Stimulated activated CD8-positive, alpha-beta memory T cell treated with anti-CD3 and anti-CD28 coated beads, Interleukin-2, amount 100 ng/mL, for 1 hour (primary cell): ENCODE measurements at places on chromosomes 6 and 20.

GRCh38 chr20:24118034-24118433 lies 129.5 kb upstream of the GGTLC1 start:
- DNase-seq = no peak

DNA sequence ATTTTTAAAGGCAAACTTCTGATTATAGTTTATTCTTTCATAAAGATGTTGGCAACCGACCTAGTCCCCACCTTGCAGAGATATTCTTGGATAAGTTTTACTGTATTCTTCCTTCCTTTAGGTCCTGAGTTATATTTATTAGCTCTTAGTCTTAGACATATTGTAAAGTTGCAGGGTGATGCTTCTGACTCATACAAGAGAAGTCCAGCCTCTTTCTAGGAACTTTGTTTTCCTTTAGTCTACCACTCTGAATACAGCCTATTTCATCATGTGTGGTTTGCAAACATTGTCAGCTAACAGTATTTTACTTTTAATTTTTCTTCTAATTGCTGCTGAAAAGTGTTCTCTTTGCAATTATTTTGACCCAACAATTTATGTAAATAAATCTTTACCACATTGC lies 686.7 kb downstream of the COL12A1 start:
- no peak for DNase-seq

DNA sequence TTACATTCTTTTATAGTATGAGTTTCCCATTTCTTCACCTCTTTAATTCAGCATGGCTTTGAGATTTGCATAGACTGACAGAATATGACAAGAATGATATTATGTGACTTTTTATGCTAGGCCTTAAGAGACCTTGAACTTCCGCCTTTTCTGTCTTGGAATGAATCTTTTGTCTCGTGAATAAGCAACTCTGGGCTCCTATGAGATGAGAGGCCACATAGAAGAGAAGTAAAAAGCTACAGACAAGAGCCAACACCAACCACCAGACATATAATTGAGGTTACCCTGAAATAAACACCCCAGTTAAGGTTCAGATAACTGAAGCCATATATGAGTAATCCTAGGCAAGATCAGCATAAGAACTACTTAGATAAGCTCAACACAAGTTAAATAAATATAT lies 600.8 kb downstream of the MEI4 start:
- no peak for DNase-seq

DNA sequence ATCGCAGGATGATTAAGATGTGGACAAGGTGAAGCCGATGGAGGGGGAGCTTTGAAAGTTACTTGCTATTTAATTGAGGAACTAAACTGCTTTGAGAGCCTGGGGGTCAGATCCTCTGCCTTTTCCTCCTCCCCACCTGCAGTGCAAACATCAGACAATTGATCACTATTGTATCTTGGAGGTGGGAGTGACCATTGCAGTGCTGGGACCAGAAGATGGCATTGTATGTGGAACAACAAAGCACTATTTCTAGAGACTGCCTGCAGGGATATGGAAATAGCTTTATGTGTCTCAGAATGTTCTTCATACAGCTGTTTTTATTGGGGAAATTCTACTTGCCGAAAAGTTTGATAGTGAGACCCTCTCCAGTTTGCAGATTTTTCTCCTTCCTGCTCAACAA lies 4.2 kb downstream of the MOG start:
- no peak for DNase-seq

DNA sequence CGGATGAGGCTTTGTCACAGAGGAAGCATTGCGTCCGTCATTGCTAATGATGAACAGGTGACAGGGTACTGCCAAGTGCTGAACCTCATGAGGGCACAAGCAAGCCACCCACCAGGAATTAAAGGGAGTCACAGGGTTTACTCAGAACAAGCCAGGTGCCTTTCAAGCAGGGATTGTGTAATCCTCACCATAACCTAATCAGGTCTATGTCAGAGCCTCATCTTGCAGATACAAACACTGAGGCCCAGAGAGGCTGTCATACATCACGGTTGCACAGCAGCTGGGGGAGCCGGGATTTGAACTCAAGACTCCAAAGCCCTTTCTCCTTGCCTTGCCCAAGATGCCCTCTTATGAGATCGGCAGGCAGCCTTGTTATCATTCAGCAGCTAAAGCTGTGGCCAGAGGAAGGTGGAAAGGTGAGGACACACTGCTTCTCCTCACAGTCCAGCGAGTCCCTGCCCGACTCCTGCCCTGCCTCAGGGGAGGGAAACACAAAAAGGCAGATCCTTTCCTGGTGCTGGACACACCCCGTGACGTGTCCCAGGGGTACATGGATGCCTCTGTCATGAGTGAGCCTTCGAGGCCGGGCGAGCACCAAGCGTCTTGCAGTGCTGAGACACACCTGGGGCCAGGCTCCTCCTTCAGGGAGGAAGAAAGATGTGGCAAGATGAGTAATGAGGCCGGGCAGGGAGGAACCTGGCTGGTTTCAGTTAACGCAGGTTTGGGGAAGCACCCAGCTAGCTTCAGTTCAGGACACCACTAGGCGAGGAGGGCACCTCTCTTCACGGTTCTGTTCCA lies 214.9 kb downstream of the LY86 start:
- no peak for DNase-seq

DNA sequence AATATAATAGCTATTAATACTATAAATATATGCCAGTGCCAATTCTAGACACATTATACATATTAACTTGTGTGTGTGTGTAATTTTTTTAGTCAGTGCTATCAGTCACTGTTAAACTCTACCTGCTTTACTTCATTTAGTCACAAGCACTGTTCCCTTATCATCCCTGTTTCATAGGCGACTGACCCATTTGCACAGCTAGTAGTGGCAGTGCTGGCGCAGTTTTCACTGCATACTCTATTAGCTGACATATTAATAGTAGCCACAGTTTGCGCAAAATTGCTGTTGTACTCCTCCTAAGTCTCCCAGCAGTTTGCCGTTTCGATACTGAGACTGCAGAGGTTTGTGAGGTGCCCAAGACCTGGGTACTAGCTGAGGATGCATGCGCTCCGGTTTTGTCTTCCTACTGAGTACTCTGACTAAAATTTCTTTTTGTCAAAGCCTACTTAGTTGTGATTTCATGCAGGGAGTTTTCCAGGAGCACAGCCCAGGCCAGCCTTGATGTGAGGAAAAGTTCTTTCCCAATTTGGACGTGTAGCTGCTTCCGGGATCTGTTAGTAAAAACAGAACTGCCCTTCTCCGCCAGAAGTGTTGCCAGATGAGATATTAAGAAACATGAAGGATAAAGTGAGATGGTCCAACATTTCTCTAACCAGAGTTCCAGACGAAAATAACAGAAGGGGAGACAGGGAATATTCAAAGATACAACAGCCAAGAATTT lies 5.6 kb downstream of the BAG2 start:
- DNase-seq = no peak

DNA sequence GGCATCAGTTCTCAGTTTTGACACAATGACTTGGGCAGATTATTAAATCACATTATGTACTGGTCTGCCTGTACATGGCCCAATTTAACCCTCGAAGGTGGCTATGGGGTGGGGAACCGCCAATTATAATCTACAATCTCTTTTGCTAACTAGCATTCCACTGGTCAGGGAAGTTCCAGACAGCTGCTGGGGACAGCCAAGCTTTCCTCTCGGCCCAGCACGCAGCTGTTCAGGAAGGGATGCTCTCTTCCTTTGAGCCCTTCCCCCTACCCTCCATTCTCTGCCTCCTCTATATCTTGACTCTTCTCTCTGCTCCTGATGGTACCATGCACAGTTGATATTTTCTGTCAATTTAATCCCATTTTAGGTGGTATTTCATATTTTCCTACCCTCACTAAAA lies 233.5 kb upstream of the AGPAT4 start:
- DNase-seq = no peak

GRCh38 chr6:154993026-154993425 lies 2.1 kb upstream of the TIAM2 start:
- no peak for DNase-seq

DNA sequence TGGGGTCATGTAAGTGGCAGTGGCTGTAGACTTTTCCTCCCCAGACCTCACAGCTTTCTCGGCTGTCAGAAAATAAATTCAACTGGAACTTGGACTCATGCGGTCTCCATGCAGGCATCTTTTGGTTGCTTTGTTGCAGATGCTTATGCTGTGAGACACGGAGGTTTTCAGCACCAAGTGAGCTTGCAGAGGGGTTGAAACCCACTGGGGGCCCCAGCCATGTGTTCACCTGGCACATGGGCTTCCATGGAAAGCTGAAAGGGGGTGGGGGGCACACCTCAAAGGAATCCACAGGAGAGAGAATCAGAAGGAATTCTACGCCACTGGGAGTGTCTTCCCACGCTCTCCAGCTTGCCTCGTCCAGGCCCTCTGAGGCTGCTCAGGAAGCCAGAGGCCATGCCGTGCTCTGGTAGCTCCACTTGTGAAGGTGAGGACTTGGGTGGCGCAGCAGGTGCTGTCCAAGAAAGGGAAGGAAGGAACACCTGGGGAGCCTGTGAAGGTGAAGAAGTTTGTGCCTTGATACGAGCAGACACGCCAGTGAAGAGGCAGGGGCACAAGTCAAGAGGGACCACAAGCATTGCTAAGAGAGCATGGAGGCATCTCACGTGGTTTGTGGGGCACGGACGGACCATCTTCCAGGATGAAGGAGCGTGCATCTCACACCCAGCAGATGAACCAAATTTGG lies 134.3 kb upstream of the PMEPA1 start:
- no peak for DNase-seq

DNA sequence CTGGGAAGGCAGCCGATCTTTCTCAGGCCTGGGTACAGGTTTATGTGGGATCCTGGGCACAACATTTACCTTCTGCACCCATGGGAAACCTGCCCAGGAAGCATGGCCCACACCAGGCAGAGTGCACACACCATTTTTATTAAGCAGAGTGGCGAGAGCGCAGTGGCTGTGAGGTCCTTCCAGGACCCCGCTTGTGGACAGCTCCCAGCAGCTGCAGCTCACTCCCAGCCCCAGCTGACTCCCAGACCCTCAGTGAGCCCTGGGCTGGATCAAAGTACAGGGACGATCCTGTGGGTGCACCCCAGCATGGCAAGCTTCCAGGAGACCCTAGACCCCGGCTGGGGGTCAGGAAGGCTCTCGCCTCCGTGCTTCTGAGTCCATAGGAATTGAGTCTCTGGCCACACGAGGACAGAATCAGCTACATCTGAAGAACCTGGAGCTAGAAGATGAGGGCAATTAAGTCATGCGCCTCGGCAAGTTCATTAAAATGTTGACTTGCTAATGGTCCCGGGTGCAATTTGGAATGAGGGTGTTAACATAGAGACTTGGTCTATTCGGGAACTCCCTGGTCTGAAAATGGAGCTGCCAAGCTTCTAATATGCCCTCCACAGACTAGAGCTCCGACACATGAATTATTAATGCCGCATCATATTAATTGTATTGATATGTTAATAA lies 65.4 kb upstream of the SLCO4A1 start:
- no peak for DNase-seq

DNA sequence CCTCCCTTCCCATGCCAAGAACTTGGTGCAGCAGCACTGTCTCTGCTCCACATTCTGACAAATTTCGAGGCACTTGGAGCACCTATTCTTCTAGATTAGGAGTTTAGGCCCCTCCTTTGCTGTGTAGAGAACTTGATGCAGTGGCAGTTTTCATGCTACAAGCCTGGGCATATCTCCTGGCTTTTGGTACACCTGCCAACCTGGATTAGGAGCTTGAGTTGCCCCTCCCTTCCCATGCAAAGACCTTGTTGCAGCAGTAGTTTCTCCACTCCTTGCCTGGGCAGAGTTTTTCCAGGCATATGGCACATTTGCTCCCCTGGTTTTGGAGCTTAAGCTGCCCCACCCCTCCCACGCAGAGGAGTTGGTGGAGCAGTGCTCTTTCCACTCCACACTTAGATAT lies 956.1 kb downstream of the EYS start:
- no peak for DNase-seq

DNA sequence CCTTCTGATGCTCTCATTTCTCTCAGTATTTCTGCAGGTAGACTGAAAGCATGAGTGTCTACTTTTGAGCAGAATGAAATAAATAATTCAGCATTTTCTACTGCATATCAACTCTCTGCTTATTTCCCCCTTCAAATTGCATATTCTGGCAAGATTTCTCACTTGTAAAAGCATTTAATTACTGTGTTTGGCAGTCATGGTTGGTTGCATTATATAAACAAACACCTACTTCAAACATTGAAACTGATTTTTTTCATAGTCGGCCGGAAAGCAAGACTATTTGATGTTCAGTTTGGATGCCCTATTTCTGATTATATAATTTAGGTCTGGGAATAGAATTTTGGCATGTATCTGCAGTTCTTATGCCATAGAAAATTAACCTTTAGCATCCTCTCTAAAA lies 73.1 kb downstream of the PLEKHG1 start:
- DNase-seq = no peak

DNA sequence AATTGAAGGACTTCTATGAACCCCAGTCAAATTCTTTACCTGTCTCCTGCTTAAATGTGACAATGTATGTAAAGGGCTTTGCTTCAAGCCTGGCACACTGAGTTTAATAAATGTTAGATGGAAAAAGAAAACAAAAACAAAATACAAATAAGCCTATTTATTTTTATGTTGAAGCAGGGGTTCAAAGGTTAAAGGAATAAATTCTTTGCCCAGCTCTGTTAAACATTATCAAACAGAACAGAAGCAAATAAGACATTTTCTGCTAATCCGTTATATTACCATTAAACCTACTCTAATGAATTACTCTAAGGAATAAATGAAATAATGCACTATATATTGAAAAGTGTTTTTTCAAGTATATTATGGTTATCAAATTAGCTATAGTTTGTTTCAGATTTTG lies 182.5 kb upstream of the CEP162 start:
- DNase-seq = no peak

DNA sequence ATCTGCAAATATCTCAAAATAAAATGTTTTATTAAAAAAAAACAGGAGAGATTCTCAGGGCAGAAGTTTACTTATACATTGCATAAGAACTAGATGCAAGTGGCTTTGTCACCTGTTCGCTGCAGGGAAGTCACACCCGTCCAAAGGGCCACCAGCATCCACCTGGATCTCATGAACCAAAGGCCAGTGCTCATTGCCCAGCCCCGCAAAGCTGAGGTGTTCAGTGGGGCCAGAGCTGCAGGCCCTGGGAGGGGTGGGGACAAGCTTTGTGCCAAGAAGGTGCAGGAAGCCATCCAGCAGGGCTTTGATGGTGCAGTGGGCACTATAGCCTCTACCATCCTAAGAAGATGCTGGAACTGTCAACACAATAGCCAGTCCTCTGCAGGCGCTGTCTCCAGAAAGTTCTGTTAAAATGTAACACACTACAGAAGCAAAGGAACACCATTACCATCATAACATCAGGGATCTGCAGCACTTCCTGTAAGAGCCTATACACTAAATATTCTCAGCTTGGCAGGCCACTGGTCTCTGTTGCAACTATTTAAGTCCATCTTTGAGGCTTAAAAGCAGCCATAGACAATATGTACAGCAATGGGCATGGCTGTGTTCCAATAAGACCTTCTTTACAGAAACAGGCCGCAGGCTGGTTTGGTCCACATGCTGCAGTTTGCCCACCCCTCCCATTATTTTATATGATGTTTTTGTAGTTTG lies 15.7 kb upstream of the CD93 start:
- DNase-seq = no peak
